Posterior cingulate gyrus (tissue), 11 donors: ENCODE measurements at places on chromosomes 16 and 17.

DNA sequence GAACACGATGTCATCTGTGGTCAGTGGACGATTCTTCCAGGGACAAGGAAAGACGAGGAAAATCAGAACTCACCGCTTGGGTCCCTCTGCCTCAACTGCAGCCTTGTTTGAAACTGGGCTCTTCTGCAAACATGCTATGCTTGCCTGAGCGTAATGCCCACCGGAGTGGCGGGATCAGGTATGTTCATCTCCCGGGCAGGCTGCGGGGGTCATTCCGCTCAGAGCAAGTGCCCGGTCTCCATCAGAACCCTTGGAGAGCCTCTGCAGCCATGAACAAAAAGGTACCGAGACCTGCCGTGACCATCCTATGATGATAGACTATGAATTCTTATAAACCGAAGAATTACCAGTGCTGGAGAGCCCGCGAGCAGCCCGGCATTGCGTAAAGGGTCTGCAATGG lies 64.5 kb upstream of the DNAH17 start:
- DNase-seq = no peak

DNA sequence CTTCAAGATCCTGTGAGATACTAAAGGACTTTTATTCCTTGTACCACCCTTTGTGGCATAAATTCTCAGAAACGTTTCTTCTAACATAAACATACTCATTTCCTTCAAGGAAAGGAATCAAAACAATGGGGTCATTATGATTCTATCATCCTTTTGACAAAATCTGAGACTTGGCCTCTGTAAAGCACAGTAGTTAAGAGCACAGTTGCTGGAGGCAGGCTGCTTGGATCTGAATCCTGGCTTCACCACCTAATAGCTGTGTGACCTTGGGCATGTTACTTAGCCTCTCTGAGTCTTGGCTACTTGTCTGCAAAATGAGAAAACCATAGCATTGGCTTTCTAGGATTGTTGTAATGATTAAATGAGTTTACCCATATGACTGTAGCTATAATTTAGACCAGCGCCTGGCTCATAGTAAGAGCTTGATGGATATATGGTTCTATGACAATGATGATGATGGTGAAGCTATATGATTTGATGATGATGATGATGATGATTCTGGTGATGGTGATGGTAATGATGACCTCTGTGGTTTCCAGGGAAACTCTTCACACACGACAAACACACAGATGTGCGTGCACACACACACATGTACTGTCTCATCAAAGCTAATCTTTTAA lies 6.1 kb upstream of the KRT31 start:
- no peak for DNase-seq

- DNase-seq = no peak
These were observed 38.5 kb downstream of the MSI2 start for GRCh38 chr17:57294629-57295501.

GRCh38 chr16:19689342-19689741 lies 28.7 kb downstream of the KNOP1 start:
- no peak for DNase-seq

GRCh38 chr17:28406473-28406814 lies 432 bp upstream of the SLC46A1 start:
- no peak for DNase-seq

GRCh38 chr16:67027046-67027445 lies 1.9 kb upstream of the CBFB start:
- no peak for DNase-seq

DNA sequence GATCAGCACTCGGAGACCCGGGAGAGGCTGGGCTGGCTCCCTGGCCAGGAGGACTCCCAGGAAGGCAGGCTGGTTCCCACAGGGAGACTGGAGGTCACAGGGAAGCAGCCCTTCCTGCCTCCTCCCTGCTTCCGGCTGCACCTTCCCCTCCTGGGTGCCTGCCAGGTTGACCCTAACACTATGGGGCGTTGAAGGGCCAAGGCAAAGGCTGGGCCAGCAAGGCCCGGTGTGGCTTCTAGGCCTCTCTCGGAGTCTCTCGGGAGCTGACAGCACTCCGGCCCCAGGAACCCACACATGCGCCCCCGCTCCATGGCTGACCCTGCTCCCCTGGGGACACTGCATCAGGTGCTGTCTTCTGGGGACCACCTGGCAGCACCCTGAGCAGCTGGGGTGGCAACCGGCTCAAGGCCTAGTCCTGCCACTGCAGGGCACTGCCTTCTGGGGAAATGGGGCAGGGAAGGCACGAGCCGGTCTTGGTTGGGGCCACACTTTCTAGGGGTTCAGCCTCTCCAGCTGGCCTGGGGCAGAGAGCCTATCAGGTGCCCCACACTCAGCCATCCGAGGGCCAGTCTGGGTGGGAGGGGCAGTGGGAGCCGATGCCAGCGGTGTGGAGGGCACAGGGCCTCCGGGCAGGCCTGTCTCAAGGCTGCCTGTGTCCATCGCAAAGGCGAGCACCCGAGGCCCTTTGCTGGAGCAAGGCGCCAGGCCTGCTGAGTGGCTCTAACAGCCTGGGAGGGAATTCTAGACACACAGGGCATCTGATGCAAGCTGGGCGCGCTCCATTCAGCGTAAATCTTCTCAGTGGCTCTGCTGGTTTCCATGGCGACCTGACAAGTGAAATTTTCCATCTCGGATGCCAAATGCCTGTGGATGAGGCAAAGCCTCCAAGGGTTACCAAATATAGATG lies 5.6 kb upstream of the MTSS2 start:
- peak; percentile 88 for DNase-seq

DNA sequence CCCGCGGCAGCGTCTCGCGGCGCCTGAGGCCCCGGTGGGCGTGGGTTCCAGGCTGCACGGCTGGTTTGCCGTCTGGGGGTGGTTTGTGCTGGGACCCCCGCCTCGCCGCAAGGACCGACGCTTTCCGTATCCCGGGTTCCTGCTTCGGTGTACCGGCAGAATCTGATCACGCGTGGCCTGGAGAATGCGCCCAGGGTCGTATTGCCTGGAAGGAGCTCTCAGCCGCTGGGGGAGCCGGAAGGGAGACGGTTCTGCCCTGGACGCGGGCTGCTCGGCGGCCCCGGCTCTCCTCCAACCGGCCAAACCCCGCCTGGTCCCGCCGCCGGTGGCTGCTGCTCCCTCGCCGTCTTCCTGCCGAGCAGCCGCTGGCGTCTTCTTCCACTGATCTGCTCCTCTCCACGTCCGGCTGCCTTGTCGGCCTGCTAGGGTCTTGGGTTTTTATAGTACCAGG lies 39.8 kb downstream of the ZNF778 start:
- no peak for DNase-seq

- peak; percentile 68 for DNase-seq
These were observed 1.3 kb downstream of the CAVIN1 start for GRCh38 chr17:42421507-42422338.
